ENCODE measurements at places on chromosomes 3 and 15.

GRCh38 chr15:80684697-80685096 is 10.4 kb upstream of the ABHD17C start:
- no peak for DNase-seq

- no peak for DNase-seq
Observed at GRCh38 chr3:32406486-32407408, 15.1 kb downstream of the CMTM7 start.

DNA sequence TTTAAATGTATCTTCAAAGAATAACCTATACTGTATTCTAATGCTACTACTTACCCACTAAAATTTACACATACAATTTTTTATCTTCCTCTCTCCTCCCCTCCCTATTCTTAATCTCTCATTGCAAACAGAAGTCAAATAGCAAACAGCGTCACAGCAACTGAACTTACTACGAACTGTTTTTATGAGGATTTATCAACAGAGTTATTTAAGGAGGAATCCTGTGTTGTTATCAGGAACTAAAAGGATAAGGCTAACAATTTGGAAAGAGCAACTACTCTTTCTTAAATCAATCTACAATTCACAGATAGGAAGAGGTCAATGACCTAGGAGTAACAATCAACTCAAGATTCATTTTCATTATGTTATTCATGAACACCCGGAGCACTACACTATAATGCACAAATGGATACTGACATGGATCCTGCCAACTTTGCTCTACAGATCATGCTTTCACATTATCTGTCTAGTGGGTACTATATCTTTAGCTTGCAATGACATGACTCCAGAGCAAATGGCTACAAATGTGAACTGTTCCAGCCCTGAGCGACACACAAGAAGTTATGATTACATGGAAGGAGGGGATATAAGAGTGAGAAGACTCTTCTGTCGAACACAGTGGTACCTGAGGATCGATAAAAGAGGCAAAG is 984 bp downstream of the FGF7 start:
- no peak for DNase-seq

DNA sequence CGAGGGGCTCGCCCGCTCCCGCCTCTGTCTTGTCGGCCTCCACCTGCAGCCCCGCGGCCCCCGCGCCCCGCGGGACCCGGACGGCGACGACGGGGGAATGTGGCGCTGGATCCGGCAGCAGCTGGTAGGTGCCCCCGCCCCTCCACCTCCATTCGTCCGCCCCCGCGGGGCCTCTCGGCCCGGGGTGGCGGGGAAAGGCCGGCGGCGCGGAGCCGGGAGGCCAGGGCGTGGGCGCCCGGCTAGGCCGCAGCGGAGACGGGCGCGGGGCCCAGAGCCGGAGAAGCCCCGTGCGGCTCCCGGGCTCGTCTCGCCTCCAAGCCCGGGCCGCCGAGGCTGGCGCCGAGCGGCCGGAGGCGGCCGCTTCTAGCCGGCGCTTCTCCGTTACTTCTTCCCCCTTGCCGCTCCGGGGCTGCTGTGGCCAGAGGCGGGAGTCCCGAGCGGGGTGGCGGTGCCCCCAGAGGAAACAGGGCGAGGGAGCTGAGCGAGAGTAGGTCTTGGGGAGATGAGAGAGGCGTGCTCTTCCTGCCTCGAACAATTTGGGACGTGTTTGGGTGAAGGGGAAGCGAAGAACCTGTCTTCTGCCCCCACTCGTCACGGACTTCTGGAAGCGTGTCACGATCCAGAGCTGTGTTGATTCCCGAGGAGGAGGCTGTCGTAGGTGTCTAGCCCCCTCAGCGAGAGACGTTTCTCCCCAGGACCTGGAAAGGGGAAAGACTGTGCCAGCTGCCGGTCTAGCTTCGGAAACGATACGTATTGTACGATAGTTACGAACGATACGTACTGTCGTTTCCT is 555 bp downstream of the ATP11B start:
- DNase-seq: peak; percentile 74

GRCh38 chr3:158152186-158152585 is 42.3 kb downstream of the RSRC1 start:
- DNase-seq: no peak

GRCh38 chr15:58241872-58242271 is 103.7 kb downstream of the AQP9 start:
- no peak for DNase-seq
